Activated CD4-positive, alpha-beta T cell treated with anti-CD3 and anti-CD28 coated beads, Interleukin-10, Interleukin-2, amounts not matched to agents 100 ng/mL and 50 ng/mL, durations not matched to agents 16 hours and 8 hours (primary cell): ENCODE measurements at places on chromosomes 1 and 21.

GRCh38 chr1:222817529-222817928, 2.7 kb downstream of the DISP1 start:
- DNase-seq = peak; percentile 4

- DNase-seq = no peak
Measured at GRCh38 chr1:152735648-152736047, 22.2 kb upstream of the KPRP start.

GRCh38 chr1:223702735-223703667, 9.3 kb upstream of the CAPN2 start:
- peak; percentile 61 for DNase-seq

GRCh38 chr21:25342816-25343215, 264.5 kb downstream of the MRPL39 start:
- no peak for DNase-seq

DNA sequence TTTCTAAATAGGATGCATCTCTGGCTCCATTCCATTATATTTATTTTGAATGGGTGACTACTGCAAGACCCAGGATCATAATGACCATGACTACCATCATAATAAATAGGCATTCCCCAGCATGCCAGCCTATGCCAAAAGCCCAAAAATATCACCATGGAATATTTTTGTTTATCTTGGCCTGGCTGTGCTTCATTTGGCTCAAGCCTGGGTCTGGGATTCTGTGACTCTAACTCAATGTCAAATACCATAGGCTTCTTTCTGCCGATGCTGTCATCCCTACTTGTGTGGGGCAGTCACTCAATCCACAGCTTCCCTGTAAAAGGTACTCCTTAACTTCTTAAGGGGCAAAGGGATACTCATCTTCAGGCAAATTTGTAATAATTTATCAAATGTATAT, 66.6 kb downstream of the DIRAS3 start:
- DNase-seq = no peak

- no peak for DNase-seq
Measured at GRCh38 chr1:85708829-85709227, 595 bp upstream of the ZNHIT6 start.

DNA sequence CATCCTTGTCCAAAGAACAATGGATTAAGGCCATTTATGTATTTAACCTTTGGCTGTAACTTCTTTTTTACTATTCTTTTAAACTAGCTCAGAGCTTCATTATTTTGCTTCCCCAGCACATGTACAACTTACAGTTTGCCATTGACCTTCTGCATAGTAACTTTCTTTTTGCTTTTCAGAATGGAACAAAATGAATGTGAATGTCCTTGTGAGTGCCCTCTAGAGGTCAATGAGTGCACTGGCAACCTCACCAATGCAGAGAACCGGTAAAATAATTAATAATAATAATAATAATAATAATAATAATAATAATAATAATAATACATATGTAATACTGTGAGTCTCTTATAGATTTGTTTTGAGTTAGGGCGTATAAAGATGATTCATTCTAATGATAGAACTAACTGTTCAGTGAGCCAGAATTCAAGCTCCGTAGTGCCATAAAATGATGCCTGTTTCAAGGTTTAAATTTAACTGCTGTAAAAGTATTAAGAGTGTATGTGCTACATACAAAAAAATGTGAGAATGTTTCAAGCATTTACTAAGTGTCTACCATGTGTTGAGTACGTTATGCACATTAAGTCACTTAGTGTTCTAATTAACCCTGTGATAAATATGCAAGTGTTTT, 69.0 kb upstream of the RAVER2 start:
- peak; percentile 20 for DNase-seq

- DNase-seq = no peak
Measured at GRCh38 chr1:58939666-58940370, 156.0 kb upstream of the JUN start.

- no peak for DNase-seq
Measured at GRCh38 chr1:183349201-183349711, 68.9 kb downstream of the NMNAT2 start.

- DNase-seq = no peak
Measured at GRCh38 chr1:220685879-220686278, 4.3 kb upstream of the C1orf115 start.

DNA sequence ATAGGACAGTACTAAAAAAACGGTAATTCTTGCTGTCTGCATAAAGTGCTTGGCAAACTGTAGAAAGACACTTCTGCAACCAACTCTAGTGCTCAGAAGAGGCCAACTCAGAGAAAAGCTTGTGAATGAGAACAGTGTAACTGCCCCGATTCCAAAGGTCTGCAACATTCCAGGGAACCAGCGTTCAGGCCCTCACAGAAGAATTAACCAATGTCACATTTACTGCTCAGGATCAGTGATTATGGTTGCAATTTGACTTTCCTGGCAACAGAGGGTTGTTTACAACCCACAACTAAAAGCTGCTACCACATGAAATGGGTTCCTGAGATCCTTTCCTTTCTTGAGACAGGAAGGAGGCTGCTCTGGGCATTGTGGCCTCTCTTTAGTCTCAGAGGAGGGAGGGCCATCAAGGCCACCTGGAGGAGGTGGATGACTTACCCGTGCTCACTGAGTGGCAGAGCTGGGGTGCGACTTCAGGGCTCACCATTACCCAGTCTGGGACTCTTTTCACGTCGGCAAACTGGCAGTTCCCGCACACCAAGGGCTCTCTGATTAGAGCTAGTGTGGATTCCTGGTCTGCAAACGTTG, 15.3 kb downstream of the SRSF4 start:
- DNase-seq = no peak

GRCh38 chr21:32036756-32037155, 163.9 kb downstream of the HUNK start:
- DNase-seq = no peak

- DNase-seq = no peak
Measured at GRCh38 chr1:85142753-85143152, 58.1 kb downstream of the SYDE2 start.

GRCh38 chr1:48560577-48560976, 88.6 kb upstream of the SPATA6 start:
- DNase-seq = no peak

GRCh38 chr1:6019166-6019845, 26.4 kb upstream of the KCNAB2 start:
- DNase-seq = no peak

DNA sequence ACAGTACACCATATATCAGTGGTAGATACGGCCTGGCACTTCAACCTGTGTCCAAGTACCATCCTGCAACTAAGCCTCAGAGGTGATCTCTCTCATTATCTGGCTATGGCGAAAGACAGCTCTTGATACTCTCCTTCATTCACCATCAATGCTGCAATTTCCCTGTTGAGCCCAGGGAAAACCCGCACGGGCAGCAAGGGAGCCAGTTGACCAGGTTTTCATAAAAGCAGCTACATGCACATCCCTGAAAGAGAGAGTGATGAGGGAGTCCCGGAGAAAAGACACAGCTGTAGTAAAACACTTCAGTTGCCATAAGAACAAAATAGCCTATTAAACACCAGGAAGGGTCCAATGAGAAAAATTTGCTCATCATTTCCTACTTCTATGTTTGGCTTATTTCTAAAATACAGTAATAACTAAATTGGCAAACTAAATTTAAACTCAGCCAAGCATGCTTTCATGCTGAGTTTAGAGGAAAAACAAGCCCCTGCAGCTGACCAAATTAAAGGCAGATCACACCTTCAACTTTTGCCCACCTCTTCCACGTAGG, 68.3 kb downstream of the CAPZB start:
- no peak for DNase-seq

GRCh38 chr1:30694280-30695175, 28.9 kb downstream of the MATN1 start:
- no peak for DNase-seq

DNA sequence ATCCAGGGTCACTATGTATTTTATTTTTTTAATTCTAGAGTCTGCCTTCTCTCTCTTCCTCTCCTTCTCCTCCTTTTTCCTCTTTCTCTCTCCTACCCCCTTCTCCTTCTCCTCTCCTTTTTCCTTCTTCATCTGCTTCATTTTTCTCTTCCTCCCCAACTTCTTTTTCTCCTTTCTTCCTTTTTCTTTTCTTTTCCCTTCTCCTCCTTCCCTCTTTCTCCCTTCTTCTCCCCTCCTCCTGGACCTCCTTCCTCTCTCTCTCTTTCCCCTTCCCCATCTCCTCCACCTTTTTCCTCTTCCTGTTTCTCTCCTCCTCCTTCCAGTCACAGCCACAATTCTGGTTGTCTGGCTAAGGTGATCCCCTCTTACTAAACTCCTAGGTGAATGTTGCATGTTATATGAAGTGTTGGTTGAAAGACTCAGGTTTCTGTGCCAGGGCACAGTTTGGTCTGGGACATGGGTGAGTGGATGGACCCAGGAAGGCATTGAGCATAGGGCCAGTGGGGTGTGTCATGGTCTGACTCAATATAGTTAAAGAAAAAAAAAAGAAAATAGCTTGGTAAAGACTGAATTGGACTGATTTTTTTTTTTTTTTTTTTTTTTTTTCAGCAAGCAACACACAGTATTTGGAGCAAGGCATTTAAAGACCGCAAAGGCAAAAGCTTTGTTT, 266.9 kb downstream of the TGFB2 start:
- no peak for DNase-seq

- no peak for DNase-seq
Measured at GRCh38 chr1:110328700-110329099, 10.5 kb upstream of the RBM15 start.

DNA sequence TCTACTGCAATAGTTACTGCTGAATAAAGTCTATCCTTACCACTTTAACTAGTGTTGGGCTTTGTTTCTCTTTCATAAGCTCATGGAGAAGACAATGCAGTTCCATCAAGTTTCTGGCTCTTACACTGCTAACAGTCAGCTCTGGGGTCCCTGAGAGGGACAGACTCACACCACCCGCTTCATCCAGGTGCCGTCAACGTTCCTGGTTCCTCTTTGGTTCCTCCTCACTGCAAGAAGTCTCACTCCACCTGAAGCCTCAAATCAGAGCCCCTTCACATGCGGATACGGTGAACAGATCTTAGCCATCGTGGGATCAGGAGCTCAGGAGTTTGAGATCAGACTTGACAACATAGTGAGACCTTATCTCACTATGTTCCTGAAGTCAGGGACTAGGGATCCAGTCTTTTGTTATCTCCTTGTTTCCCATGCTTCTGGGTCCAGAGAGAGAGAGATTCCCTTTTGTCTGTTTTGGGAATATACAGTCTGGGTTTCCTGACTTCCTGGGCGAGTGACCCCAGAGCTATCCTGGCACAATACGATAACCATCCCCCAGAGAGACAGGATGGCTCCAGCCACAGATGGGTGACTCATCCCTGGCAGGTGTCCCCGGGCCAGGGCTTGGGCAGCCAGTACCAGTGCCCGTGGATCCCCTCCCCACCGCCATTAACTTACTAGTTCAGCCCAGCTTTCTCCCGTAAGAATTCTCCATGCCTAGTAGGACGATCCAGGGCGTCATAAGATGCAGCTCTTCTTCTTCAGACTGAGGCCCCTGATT, 14.3 kb upstream of the PCP4 start:
- DNase-seq = no peak

GRCh38 chr1:65255035-65255655, 54.2 kb upstream of the DNAJC6 start:
- DNase-seq = no peak

- no peak for DNase-seq
Measured at GRCh38 chr21:34830386-34831170, 161.8 kb downstream of the CLIC6 start.

- DNase-seq = peak; percentile 89
Measured at GRCh38 chr1:247407180-247407616, 8.8 kb upstream of the NLRP3 start.

GRCh38 chr1:42933060-42933586, 25.5 kb downstream of the SLC2A1 start:
- no peak for DNase-seq
